ENCODE measurements at places on chromosomes 7 and 10.
A peak's percentile ranks its signal among the peaks of the same experiment; 100 is the strongest.

- DNase-seq, result no peak
Measured at GRCh38 chr10:44384601-44385025, 284 bp downstream of the CXCL12 start.

DNA sequence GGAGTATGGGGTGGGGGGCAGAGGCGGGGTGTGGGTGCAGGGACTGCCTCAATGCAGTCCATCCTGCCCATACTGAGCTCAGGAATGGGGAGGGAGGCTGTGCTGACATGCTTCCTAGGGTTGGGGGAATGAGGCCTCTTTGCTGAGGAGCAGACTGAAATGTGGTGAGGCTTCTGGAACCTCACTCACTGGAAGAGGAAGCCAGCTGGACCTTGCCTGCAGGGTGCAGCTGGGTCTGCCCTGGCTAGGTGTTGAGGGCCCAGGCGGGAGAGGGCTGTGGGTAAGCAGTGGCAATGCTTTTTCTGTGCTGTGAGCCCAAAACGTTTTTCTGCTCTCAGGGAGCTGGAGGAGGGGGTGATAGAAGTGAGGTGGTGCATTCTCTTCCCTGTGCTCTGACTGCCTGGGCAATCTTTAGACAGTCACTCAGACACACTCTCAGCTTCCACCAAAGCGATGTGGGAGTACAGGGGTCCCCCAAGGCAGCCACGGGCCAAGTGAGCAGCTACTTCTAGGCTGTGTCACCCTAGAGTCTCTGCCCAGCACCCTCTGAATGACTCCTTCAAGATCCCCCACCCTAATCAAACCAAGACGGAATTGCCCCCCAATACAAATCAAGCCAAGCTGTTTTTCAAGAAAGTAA, 41.1 kb upstream of the BMPR1A start:
- DNase-seq, result no peak

DNA sequence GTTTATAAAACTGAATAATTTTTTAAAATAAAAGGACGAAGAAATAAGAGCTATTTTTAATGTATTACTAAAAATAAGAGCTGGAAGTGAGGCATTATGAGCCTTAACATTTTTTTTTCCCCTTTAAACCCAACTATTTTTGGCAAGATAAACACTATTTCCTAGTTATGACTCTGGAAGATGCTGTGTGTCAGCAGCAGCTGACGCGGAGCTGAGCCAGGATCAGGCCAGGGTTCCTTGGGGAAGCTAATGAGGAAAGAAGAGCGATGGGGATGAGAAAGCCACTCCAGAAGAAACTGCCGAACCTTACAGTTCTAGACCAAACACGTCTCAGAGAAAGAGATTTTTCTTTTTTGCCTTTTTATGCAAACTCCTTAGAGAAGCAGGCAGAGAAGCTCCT, 85.9 kb downstream of the USP6NL start:
- DNase-seq, result peak; percentile 78

- no peak for DNase-seq
Measured at GRCh38 chr10:125023255-125023654, 81.3 kb downstream of the ZRANB1 start.

DNA sequence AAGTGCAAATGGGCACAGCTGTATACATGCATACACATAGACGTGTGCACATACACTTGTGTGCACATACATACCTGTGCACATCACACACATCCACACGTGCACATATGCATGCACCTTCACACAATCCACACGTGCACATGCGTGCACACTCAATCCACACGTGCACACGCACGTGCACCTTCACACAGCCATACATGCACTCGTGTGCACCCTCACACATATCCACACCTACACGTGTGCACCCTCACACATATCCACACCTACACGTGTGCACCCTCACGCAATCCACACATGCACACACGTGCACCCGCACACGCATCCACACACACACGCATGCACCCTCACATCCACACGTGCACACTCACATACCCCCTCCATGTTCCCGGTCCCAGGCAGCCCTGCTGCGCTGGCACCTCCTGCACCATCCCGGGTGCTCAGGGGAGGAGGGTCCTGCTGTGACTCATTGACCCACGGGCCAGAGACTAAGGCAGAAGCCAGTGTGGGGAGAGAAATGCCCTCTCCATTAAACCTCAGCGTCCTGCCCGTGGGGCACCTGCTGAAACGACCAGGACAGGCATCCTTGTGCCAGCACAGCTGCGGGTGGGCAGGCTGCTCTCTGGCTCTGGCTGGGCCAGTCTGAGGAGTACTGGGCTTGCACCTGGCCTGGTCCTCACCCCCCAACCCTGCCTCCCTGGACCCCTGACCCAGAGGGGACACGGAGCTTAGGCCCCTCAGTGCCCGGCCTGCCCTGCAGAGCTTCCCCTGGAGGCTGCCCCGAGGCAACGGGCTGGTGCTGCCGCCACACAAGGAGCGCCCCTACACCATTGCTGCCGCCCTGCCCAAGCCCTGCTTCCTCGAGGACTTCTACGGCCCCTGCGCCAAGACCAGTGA, 17.8 kb upstream of the UTF1 start:
- no peak for DNase-seq

GRCh38 chr7:135789956-135790355, 41.3 kb upstream of the FAM180A start:
- DNase-seq, result no peak

Measured in left cardiac atrium (tissue), 4 donors.